Common myeloid progenitor, CD34-positive (primary cell): ENCODE measurements at places on chromosomes 7 and 10.

DNA sequence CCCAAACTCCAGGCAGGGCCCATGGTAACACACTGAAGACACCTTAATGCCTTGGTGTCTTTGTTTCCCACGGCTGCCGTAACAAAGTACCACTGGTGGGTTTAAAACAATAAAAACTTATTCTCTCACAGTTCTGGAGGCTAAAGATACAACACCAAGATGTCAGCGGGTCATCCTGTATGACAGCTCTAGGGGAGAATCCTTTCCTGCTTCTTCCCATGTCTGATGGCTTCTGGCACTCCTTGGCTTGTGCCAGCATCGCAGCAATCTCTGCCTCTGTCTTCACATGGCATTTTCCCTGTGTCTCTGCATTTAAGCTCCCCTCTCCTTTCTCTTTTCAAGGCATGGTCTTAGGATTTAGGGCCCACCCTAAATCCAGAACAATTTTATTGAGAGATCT, 33.1 kb downstream of the PRSS2 start:
- DNase-seq: no peak

- DNase-seq: no peak
Observed at GRCh38 chr7:76086070-76086469, 38.2 kb downstream of the MDH2 start.

DNA sequence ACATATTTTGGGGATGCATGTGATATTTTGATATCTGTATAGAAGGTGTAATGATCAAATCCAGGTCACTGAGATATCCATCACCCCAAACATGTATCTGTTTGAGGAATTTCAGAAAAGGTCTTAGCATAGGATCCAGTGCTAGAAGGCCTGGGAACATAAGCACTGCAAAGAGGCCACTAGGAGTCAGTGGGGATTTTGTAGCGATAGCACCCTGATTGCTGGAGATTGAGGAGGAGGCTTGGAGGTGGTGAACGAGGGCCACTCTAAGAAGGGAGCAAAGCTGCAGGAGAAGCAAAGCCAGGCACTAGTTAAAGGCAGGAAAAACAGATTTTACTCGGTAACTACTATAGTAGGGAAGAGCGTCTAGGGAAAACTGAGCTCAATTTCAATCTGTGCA, 324.0 kb downstream of the LHFPL3 start:
- no peak for DNase-seq

- no peak for DNase-seq
Observed at GRCh38 chr7:50834031-50834535, 51.4 kb upstream of the GRB10 start.

DNA sequence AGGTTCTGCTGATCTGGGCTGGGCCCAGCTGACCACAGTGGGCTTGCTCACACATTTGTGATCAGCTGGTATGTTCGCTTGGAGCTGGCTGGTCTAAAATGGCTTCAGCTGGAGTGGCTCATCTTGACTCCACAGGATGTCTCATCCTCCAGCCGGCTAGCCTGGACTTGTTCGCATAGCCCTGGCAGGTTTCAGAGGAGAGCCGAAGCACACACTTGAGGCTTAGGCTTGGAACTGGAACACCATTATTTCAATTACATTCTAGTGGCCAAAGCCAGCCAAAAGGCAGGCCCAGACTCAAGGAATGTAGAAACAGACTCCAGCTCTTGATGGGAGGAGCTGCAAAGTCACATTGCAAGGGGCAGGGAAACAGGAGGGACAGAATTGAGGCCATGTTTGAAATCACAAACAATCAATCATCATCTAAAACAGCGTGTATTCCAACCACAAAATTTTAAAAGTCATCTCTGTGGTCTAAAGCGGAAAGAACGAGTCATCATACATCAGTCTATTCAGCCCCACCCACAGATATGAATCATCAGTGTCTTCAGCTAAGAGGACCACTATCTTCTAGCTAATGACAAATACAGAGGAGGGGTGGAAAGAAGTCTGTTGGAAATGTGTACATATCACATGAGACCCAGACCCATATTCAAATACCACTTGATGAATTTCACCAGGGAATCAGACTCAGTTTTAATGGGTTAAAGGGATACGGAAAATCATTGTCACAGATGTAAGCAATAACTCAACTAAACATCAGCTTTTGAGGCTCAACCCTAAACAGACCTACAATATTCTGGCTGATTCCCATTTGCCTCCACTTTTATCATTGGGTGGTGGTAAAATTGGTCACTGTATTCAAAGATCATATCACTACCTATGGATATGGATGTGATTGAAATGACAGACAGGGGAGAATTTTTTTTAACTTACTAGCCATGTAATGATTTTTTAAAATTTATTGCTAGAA, 139.0 kb upstream of the MKLN1 start:
- DNase-seq: peak; percentile 84

DNA sequence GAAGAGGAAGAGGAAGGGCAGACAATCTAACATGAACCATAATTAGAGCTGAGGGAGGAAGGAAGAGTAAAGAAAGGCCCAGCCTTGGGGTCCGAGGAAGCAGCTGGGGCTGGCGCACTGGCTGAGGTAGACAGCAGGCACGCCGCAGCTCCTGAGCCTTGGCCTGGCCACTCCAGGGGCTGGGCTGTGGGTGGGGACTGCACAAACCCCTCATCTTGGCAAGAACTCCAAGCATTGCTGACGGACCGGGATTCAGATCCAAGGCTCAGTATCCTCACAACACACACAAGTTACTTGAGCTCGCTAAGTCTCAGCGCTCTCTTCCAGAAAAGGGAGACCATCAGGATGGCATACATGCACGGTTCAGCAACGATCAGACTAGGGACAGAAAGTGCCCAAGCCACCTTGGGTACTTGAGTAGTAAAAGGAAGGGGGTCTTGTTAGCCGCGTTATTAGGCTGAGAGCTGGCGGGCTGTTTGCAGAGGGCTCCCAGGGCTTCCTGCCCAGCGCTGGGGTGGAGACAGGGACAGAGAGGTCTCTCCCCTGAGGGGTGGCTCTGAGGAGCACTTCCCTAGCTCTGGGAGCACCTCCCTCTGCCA, 4.5 kb downstream of the TNS3 start:
- no peak for DNase-seq

DNA sequence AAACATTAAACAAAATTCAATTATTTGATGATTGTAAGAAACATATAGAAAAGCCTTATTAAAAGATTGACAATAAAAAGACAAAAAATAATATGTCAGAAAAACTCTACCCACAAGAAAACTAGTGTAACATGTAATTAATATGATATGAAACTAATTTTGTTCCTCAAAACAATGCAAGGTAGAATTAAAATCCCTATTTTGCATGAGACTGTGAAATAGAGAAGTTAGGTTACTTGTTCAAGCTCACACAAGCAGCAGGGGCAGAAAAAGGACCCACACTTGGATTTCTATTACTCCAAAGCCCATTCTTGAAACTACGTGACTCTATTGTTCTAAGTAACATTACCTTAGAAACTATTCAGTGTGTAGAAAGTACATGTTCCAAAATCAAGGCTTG, 96.4 kb downstream of the KCNMA1 start:
- DNase-seq: no peak

DNA sequence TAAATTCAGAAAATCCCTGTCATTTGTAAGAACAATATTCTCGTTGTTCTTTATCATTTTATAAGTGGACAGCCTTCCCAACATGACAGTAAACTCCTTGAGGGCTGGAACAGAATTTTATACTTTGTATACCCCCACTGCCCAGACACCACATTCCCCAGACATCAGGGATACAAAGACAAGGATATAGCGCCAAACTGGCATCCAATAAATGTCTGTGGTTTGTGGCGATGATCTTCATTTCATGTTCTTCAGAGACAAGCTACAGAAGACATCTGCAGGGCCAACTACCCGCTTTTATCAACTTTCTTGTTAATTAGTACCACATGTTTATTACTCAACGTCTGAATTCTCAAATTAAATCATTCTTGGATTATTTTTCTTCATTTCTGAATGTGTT, 155.9 kb downstream of the ATE1 start:
- DNase-seq: no peak
